CD4-positive, alpha-beta memory T cell (primary cell): ENCODE measurements at places on chromosomes 5 and 9.

DNA sequence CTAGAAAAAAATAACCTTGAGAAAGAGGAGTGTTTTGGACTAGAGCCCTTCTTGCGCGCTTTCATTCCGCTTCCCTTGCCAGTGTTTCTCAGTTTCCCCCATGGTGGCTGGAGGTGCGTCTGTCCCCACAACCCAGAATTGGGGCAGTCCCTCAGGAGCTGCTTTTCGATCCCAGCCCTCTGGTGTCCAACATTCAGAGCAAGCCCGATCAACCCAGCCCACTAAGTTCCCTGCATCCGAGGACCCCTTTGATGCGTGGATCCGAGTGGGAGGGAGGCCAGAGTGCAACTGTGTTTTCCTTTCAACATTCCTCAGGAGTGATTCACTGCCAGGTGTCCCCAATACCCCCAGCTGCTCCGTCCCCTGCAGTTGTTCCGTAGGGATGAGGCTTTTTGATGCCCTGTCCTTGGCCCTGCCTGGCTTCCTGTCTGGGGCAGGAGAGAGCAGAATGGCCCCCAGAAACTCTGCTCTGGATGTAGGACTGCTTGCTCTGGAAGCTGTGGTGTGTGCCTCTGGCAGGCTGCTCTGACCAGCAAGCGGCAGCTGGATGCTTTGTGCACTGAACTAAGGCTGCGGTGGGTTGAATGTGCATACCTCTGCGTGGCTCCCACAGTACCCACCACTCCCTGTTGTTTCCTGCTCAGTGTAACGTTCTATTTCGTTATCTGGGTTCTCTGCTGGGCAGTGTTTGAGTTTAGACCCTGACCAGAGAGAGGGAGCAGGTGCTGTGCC, 117.5 kb downstream of the BOD1 start:
- DNase-seq: no peak

DNA sequence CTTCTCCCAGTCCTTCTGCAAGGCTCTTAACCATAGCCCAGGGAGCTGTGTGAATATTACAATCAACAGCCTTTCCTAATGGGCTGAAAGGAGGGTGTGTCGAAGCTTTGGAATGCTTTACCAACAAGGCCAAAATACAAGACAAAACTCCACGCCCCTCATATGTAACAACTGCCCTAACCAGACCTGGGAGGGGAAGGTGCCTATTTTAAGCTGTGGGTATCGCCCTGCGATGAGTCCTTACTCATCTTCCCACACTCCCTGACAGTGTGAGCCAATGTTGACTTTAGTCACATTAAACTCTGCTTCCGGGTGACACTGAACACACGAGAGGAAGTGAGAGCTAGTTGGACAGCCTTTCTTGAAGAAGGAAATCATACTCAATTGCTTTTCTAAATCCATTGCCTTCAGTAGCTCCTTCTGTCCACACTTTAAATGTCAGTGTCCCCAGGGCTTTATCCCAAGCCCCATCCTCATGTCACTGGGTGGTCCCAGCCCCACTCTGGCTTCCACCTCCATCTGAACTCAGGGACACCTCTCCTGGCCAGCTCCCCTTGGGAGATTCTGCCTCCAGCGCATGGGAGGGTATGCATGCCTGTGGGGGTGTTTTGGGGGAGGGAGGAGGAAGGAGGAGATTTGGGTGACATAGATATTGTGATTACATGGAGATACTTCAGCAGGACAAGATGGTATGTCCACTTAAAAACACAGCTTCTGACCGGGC, 6.5 kb upstream of the TBC1D9B start:
- no peak for DNase-seq

GRCh38 chr5:112548246-112548881, 129.3 kb upstream of the EPB41L4A start:
- no peak for DNase-seq

- DNase-seq: no peak
These were observed 47.0 kb downstream of the SPRY4 start for GRCh38 chr5:142277796-142278195.

- DNase-seq: peak; percentile 88
These were observed 35.8 kb upstream of the LCP2 start for GRCh38 chr5:170333161-170333910.

DNA sequence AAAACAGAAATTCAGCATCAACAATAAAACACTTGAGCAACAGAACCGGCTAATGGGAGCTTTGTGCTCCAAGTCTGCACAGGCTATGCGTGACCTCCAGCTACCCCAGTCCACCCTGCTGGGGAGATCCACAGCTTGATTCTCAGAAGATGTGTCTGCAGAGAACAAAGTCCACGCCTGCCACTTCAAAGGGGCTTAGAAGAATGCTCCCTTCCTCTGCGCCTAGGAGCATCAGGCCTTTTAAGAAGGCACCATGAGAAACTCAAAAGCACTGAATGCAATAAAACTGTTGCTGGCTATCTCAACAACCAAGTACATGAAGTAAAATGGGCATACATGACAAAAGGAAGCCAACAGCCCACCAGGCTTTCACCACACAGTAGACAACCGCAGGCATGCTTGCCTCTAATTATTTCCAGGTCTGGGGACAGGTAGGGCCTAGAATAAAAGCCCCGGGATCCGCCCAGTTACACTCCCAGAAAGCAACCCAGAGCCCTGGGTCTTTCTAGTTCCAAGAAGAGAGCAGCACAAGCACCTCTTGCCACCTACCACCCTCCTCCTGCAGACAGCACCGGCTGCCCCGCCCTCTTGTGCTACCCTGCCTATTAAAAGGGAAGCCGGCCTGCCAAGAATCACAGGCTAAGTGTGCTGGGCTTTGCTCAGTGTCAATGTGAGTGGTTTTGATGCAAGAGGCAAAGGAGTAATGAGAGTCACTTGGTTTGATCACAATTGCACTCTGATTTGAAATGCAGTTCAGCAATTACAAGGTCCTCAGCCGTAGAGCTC, 123.2 kb downstream of the SPOCK1 start:
- no peak for DNase-seq

GRCh38 chr5:155686131-155686530, 640.8 kb upstream of the SGCD start:
- DNase-seq: no peak

GRCh38 chr9:22813529-22813928, 366.9 kb downstream of the DMRTA1 start:
- DNase-seq: no peak

GRCh38 chr5:60546207-60546606, 153.8 kb downstream of the DEPDC1B start:
- DNase-seq: no peak

- peak; percentile 15 for DNase-seq
These were observed 9.9 kb upstream of the TRIM36 start for GRCh38 chr5:115179394-115180164.

DNA sequence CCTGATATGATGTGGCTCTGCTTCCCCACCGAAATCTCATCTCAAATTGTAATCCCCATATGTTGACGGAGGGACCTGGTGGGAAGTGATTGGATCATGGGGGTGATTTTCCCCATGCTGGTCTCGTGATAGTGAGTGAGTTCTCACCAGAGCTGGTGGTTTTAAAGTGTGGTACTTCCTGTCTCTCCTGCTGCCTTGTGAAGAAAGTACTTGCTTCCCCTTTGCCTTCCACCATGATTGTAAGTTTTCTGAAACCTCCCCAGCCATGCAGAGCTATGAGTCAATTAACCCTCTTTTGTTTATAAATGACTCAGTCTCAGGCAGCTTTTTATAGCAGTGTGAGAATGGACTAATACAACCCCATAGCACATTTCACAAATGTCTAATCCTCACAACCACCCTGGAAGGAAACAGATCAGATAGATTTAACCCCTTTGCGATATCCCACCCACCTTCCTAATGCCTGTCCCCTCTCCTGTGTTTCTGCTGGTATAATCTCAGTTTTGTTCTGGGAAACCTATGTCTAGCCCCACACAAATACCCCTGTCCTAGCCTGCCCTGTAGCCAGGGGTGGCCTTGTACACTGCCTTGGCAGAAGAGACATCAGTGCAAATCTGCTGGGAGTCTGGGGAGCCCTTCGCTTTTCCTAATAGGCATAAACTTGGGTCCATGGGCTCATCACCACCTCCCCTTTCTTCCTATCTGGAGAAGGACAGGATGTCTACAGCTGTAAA, 157.0 kb upstream of the RAI14 start:
- DNase-seq: no peak

GRCh38 chr9:113152699-113153098, 1.9 kb downstream of the SLC31A2 start:
- no peak for DNase-seq

- DNase-seq: no peak
These were observed 11.2 kb upstream of the JAK2 start for GRCh38 chr9:4973902-4974301.

DNA sequence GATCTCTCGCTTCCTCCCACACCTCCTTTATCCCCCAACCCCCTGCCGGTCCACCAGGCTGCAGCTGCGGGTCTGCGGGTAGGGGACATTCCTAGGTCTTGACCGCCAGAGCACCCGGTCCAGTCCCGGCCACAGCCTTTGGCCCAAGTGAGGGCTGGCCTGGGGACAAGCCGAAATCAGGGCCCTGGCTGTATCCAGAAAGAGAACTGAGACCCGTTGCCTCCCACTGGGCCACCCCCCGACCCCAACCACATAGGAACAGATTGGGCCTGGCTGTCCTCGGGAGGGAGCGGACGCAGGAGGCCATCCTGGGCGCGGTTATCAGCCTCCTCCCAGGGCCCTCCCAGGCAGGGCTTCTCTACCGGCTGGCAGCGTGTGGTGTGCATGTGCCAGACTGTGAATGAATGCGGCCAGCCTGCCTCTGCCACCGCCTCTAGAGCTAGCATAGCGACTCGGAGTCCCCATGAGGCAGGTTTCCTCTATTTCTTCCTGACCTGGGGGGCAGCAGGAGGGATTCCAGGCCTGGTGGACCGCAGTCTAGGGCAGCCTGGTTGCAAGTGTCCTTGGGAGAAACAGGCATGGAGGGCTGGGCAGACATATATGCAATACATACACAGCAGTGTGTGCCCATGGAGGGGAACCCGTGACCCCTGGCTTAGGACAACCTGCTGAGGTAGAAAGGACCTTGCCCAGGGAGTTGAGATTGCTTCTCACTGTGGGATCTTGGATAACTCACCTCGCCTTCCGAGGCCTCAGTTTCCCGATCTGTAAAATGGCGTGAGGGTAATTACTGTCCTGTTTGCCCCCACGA, 1.2 kb downstream of the N4BP3 start:
- DNase-seq: peak; percentile 46

DNA sequence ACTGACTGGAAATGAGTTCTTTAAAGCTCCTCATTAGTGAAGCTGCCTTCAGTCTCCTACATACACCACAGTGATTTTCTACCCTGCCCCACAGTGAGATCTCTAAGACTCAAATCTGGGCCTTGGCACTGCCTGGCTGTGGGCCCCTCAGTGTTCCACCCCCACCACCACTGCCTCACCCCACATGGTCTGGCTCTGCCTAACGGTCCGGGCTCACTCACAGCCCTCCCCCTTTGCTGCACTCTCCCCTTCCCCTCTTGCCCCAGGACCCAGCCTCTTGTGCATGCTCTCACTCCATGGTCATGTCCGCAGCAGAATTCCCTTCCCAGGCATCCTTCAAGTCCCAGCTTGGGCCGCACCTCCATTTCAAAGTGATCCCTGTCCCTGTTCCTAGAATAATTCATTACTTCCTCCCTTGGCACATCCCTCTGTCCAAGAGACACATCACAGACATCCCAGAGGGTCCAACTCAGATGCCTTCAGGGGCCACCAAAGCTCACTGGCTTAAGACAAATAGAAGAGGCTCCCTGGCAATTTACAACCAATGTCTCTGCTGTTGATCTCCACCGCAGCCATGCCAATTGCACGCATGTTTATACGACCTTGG, 56.7 kb downstream of the HRH2 start:
- no peak for DNase-seq

DNA sequence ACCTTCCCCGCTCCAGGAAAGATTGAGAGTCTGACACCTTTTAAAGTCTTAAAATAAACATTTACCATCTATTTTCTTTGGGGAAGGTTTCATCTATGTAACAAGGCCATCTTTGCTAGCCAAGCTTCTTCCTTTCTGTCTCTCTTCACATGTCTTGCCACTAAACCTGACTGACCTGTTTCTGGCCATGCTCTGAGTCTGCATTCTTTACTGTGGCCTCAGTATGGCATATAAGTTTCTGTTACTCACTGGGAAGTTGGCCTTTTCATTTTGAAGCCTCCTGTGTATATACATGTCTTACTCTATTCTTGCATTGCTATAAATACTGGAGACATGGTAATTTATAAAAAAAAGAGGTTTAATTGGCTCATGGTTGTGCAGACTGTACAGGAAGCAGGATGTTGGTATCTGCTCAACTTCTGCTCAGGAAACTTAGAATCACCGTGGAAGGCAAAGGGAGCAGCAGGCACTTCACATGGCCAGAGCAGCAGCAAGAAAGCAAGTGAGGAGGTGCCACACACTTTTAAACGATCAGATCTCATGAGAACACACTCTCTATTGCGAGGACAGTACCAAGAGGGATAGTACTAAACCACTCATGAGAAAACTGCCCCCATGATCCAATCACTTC, 48.1 kb downstream of the KCNV2 start:
- no peak for DNase-seq

DNA sequence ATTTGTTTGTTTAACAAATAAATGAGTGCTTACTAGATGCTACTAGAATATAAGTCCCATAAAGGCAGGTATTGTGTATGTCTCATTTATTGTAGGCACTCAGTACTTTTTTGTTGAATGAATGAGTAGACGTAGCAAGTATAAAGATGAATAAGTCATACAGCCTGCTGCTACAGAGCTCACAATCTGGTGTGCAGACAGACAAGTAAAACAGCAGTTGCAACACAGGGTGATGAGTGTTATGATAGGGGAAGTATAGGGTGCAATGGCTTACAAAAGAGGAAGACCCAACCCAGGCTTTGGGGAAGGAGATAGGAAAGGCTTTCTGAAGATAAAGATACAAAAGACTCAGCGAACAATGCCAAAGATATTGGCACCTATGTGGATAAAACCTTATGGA, 47.7 kb downstream of the SH3RF2 start:
- DNase-seq: no peak

DNA sequence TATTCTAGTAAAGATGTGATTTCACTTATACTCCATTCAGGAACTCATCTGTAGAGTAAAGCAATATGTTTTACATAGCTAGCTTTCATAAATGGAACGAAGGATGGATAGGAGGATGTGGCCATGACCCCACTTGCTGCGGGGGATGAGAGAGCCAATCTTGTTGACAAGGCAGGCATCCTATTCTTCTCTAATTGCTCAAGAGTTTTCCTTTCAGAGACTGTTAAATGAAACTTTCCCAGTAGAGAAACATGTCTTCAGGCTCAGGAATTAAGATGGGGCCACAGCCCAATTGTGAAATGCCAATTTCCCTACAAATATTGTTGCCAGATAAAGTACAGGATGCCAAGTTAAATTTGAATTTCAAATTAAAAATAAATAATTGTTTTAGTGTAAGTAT, 196.2 kb upstream of the TUT7 start:
- DNase-seq: no peak

DNA sequence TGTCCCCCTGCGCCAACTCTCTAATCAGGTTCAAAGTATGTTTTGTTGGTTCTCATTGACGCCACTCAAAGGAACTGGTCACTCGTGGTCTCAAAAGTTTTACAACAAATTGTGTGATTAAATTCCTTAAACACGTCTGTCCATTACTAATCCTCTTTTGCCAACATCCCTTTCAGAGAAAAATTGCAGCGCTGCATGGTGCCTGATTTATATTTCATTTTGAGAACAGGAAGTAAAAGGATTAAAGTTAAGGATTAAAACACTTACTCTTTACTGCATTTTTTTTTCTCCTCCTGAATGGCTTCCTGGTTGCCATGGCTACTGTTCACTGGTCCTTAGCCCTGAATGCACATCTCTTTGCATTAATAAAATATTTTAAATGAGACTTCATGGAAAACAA, 383.5 kb downstream of the GLIS3 start:
- no peak for DNase-seq

- DNase-seq: no peak
These were observed 63.3 kb downstream of the LIX1 start for GRCh38 chr5:97078958-97079743.
